ENCODE measurements at places on chromosomes 12 and 14.

GRCh38 chr12:100896192-100896591 is 101.6 kb downstream of the ANO4 start:
- DNase-seq, result no peak

- no peak for DNase-seq
Measured at GRCh38 chr14:99229654-99230207, 42.3 kb downstream of the BCL11B start.

DNA sequence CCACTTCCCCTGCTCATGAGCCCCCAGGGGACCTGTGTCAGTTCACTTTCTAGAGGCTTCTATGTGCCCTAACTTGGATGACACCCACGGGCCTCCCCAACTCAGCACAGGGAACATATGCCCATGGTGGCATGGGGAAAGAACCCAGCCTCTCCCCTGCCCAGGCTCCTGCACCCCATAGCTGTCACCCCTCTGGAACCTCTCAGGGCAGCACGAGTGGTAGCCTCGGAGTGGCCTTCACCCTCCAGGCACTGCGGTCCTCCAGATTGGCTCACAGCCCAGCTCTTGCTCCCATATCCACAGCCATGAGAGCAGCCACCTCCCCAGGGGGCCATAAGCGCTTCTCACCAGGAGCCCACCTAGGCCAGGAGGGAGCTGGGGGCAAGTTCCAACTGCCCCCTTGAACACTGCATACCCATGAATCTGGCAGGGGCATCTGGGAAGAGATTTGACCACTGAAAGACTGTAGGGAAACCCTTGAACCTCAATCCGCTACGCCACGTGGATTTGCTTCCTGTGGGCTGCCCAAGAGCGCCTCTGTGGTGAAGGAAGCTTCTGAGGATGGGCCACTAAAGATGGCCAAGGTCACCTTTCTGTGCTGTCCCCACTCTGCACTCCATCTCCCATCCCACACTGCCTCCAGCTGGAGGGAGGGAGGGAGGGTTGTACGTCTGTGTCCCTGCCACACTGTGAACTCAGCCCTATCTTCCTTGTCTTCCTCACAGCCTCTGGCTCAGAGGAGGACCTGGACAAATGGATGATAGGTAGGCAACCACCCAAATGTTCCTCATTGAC is 11.9 kb downstream of the PLD4 start:
- DNase-seq, result no peak

GRCh38 chr14:99244367-99244901 is 27.6 kb downstream of the BCL11B start:
- DNase-seq, result no peak

- DNase-seq, result no peak
Measured at GRCh38 chr12:82723093-82723492, 36.4 kb downstream of the TMTC2 start.

DNA sequence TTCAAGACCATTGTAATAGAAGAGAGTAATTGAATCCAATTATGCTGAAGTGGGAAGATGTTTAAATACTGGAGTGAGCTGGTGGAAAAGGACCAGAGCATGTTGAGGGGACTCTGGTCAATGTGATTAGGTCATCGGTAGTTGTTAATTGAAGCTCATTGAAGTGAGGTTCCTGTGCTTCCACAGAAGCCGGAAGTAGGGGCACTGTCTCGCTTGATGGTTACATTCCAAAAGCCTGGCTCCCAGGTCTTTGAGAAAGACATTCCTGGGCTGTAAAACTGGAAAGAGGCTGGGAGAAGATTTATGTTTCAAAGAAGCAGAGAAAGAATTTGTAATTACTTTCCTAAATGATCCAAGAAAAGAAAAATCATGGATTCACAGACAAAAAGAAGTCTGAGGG is 12.3 kb upstream of the CLECL1 start:
- peak; percentile 4 for DNase-seq

- DNase-seq, result peak; percentile 79
Measured at GRCh38 chr14:75401361-75401760, 26.5 kb upstream of the JDP2 start.

DNA sequence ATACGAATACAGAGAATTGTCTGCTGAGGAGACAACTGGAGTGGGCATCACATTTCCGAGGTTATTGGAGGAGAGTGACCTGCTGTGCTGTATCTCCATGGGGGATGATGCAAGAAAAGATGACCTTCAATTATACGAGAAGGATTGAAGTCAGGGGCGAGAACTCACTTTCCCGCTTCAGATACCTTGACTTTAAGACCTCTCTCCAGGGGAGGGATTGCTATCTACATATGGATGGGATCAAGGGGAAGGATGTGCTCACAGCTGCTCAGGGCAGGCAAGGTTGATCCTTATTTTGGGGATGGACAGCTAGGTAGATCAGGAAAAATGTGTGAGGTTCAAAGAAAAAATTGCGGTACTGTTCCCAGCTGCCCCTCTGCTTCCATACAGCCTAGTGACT is 24.4 kb downstream of the NEUROD4 start:
- DNase-seq, result no peak

DNA sequence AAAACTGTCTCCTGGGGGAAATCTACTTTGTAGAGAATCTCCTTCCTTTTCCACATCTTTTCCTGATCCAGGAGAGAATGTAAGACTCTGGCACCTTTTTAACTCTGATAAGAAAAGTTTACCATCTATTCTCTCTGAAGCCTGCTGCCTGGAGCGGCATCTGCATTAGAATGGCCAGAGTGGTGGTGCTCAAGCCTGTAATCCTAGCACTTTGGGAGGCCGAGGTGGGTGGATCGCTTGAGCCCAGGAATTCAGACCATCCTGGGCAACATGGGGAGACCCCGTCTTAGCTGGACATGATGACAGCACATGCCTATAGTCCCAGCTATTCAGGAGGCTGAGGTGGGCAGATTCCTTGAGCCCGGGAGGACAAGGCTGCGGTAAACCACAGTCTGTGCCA is 1.4 kb upstream of the CHFR start:
- DNase-seq, result no peak

DNA sequence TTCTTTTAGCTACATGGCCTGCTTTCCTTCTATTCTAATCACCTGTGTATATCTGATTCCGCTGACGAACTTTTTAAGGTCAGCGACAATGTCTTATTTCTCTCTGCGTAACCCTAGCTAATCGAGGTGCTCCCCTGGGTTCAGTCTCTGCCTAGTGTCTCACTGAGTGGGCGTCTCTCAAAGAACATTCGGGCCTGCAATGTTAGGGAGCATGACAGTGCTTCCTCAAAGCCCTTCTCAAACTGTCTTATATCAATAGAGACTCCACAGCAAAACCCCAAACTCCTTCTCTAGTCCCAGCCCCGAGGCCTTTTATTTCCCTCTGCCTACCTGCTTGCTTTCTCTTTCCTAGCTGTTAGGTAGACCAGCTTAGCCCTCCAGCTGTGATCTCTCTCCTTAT is 13.7 kb upstream of the RPS6KL1 start:
- no peak for DNase-seq

DNA sequence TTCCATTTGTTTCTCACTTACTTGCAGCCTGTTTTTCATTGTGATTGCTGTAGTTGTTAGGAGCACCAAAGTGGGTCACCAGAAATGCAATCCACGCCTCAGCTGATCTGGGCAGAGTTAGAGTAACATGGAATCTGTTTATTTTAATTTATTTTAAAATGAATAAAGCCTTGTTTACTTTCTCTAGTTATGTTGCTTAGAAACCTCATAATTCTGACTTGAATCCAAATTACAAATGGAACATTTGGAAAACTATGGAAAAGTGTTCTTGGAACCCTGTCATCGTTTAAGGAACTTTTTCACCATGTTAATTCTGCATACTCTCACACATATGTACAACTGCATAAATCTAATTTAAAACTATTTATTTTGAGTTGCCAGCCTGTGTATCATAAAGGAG is 92.2 kb upstream of the DAAM1 start:
- DNase-seq, result no peak

DNA sequence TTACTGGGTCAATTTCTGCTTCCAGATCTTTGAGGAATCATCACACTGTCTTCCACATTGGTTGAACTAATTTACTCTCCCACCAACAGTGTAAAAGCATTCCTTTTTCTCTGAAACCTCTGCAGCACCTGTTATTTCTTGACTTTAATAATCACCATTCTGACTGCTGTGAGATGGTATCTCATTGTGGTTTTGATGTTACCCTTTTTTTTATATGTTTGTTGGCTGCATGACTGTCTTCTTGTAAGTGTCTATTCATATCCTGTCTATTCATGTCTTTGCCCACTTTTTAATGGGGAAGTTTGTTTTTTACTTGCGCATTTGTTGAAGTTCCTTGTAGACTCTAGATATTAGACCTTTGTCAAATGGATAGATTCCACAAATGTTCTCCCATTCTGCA is 324.9 kb downstream of the NAV3 start:
- DNase-seq, result no peak

- DNase-seq, result no peak
Measured at GRCh38 chr12:111450676-111451075, 45.0 kb downstream of the SH2B3 start.

DNA sequence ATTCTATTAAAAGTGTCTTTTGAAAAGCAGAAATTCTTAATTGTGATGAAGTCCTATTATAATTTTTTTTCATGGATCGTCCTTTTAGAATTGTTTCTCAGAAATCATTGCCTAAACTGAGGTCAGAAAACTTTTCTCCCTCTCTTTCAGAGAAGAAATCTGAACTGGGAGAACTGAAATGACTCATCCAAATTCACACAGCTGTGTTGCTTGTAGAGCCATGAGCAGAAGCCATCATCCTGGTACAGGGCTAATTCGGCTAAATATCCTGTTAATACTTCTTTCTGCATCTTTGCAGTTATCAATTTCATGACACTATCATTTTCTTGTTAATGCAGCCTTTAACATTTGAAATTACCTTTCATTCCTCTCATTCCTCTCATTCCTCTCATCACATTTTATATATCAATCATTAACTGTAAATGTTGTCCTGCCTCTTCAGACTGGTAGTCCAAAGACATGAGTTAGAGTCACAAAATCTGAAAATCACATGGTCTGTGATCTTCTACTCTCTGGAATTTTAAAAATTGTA is 15.5 kb downstream of the SLC15A5 start:
- DNase-seq, result no peak

GRCh38 chr14:65637780-65638179 is 225.2 kb downstream of the FUT8 start:
- DNase-seq, result peak; percentile 10

GRCh38 chr12:68910128-68910527 is 22.8 kb downstream of the CPM start:
- no peak for DNase-seq

DNA sequence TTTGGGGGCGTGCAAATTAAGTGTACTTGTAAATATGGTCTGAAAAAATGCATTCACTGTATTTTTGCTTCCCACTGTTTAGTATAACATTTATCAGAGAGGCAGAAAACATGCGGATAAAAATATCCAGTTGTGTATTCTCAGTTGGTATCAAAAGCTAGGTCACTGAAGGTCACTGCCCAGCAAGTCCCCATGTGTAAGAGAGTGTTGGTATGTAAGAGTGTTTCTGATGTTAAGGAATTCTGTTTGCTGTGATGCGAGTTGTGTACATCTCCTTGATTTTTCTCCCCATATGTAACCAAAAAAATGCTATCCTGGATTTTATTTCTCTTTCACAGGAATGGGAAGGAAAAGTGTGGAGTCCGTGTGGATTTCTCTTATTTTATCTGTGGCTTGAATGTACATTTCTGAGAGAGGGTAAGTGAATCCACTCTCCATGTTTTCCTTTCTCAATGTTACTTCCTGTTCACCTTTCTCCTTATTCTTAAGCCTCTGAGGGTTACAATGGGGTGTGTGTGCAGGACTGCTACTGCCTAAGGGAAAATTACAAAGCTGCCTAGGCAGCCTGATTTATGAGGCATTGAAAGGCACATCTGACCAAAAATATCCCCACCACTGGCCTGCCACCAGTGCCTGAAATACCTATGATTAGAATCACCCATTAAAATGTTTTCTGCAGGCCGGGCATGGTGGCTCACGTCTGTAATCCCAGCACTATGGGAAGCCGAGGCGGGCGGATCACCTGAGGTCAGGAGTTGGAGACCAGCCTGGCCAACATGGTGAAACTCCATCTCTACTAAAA is 97.9 kb upstream of the USP44 start:
- peak; percentile 81 for DNase-seq

GRCh38 chr12:26150736-26151450 is 26.1 kb upstream of the BHLHE41 start:
- DNase-seq, result peak; percentile 89

- no peak for DNase-seq
Measured at GRCh38 chr14:62546862-62547474, 498.3 kb downstream of the KCNH5 start.

DNA sequence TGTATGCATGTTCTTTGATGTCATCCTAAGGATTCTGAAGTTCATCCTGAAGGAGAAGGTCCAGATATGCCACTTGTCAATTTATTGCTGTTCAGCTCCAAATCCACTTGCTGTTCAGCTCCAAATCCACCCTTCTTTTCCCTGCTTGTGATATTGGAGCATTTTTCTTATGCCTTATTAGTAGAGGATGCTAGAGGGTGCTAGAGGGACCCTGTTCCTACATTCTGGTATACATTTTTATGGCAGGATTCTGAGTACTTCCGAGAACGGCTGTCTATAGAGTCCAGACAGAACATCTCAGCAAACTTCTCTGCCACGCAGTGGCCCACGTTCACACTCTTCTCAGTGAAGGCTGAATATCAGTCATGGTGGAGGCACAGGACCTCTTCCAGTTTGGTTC is 406.7 kb downstream of the NOVA1 start:
- no peak for DNase-seq

DNA sequence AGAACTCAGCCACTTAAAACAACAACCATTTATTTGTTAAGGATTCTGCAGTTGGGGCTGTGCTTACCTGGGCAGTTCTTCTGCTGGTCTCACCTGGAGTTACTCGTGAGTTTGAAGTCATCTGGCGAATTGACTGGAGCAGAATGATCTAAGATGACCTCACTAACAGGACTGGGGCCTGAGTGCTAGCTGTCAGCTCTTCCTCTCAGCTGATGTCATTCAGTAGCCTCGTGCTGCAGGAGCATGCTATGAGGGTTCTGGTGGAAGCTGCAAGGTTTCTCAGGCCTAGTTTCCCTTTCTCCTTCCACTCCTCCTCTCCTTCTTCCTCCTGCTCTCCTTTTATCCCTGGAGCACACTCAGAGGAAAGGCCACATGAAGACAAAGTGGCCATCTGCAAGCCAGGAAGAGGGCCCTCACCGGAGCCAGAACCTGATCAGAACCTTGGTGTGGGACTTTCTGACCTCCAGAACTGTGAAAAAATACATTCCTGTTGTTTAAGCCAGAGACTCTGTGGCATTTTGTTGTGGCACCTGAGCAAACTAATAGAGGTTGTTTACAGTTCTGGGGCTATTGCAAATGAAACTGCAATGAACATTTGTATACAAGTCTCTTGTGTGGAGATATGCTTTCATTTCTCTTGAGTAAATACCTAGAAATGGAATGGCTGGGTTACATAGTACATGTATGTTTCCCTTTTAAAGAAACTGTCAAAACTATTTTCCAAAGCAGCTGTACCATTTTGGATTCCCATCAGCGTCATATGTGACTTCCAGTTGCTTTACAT is 21.9 kb upstream of the MAP3K9 start:
- DNase-seq, result no peak
